Activated CD4-positive, alpha-beta T cell treated with anti-CD3 and anti-CD28 coated beads, Interleukin-2, amount 50 U/mL, for 1 hour (primary cell): ENCODE measurements at places on chromosomes 5 and 9.

- no peak for DNase-seq
Measured at GRCh38 chr9:137465000-137465719, 6.0 kb upstream of the NSMF start.

DNA sequence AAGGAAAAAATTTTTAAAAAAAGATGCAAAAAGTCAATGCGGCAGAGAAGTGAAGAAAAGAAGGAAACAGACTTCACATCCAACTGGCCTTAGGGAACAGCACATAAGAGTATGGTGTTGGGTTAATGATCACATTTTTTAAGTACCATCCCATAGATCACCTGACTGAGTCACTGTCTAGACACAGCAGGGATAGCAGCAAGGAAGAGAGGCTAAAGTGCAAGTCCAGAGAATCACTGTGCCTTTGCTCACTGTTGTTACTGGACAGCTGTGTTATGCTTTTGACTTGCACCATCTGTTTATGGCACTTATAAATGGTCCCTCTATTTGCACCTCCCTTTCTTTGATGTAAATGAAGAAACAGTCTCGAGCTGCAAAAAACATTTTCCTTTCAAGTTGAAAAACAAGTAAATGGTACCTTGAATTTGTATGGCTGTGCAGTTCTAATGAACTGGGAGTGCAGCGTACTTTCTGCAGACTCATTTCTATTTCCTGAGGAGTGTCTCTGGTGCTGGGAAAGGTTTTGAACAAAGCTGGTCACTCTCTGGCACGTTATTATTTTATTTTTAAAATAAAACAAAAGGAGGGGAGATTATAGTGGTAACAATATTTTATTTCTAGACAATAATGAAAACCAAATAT is 84.2 kb downstream of the TRPM6 start:
- DNase-seq = no peak

GRCh38 chr5:43711496-43711895 is 108.5 kb downstream of the NNT start:
- no peak for DNase-seq

GRCh38 chr5:160166069-160166972 is 47.1 kb upstream of the PWWP2A start:
- no peak for DNase-seq

- no peak for DNase-seq
Measured at GRCh38 chr5:113526421-113526820, 12.9 kb downstream of the YTHDC2 start.
